Stimulated activated CD4-positive, alpha-beta T cell treated with anti-CD3 and anti-CD28 coated beads, Interleukin-1b, Interleukin-23, amount 100 ng/mL, for 1 hour (primary cell): ENCODE measurements at places on chromosomes 1 and 21.

- DNase-seq, result no peak
Measured at GRCh38 chr1:46822248-46822826, 23.5 kb downstream of the CYP4B1 start.

- DNase-seq, result no peak
Measured at GRCh38 chr1:33473900-33474299, 1.5 kb downstream of the ZSCAN20 start.

- DNase-seq, result no peak
Measured at GRCh38 chr21:42112857-42113256, 41.7 kb downstream of the UMODL1 start.

- no peak for DNase-seq
Measured at GRCh38 chr1:213987422-213987926, 299 bp upstream of the PROX1 start.

GRCh38 chr1:26291433-26291832 is 11.5 kb downstream of the SH3BGRL3 start:
- no peak for DNase-seq

DNA sequence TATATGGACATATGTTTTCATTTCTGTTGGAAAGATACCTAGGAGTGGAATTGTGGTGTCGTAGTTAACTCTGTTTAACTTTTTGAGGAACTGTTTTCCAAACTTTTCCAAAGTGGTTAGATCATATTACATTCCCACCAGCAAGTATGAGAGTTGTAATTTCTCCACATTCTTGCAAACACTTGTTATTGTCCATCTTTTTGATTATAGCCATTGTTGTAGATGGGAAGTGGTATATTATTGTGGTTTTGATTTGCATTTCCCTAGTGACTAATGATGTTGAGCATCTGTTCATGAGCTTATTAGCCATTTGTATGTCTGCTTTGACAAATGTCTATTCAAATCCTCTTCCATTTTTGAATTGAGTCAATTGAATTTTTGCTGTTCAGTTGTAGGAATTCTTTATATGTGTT is 19.8 kb downstream of the CAMTA1 start:
- no peak for DNase-seq

GRCh38 chr1:151612501-151613281 is 841 bp downstream of the SNX27 start:
- DNase-seq, result peak; percentile 7

DNA sequence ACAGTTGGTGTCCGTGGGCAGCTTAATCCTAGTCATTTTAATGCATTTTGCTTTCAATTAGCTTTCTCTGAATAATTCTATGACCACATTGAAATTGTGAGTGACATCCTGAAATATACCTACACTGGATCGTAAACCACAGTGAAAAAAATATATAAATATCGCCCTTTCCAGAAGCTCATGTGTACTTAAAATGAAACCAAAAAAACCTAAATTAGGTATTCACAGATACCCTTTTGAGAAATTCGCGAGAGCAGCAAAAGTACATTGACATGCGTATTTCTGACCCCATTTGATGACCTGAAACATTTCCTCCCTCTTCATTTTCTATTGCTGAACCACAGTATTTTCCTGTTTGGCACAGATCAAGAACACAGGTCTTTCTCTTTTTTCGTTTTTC is 253.8 kb downstream of the LTN1 start:
- no peak for DNase-seq

- DNase-seq, result no peak
Measured at GRCh38 chr1:178660461-178660860, 64.6 kb upstream of the RALGPS2 start.

DNA sequence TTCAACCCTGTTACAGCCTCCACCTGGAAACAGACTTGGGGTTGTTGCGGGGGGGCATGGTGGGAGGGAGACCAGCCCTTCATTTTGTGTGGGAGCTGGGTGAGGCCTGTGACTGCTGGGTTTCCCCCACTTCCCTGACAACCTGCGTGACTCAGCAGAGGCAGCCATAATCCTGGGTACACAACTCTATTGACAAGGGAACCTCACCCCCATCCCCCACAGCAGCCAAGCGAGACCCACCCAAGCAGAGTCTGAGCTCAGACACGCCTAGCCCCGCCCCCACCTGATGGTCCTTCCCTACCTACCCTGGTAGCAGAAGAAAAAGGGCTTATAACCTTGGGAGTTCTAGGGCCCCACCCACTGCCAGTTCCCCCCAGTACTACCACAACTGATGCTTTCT is 8.0 kb upstream of the CCDC190 start:
- DNase-seq, result no peak

- no peak for DNase-seq
Measured at GRCh38 chr1:54355931-54356679, 50.1 kb downstream of the SSBP3 start.

DNA sequence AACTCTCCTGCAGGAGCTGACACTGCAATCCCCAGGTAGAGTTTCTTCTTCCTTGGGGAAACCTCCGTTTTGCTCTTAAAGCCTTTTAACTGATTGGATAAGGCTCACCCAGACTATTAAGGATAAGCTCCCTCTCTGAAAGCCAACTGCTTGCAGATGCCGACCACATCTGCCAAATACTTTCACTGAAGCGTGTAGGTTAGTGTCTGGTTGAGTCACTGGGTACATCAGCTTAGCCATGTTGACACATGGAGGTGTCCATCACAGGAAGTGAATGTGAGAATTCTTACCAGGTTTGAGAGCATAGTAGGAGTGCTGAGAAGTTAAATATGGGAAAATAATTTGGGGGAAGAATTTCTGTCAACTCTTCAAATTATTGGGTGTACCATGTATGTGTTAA is 202.0 kb downstream of the AJAP1 start:
- DNase-seq, result no peak
